ENCODE measurements at places on chromosomes 5 and 9.

GRCh38 chr9:126439402-126439765 is 112.8 kb downstream of the MVB12B start:
- no peak for DNase-seq

GRCh38 chr5:176606032-176606431 is 3.9 kb downstream of the GPRIN1 start:
- DNase-seq: no peak

GRCh38 chr9:26833792-26834191 is 58.8 kb downstream of the CAAP1 start:
- DNase-seq: no peak

GRCh38 chr5:81021951-81022687 is 62.0 kb downstream of the RASGRF2 start:
- no peak for DNase-seq

GRCh38 chr5:54458221-54458620 is 2.7 kb downstream of the HSPB3 start:
- no peak for DNase-seq

DNA sequence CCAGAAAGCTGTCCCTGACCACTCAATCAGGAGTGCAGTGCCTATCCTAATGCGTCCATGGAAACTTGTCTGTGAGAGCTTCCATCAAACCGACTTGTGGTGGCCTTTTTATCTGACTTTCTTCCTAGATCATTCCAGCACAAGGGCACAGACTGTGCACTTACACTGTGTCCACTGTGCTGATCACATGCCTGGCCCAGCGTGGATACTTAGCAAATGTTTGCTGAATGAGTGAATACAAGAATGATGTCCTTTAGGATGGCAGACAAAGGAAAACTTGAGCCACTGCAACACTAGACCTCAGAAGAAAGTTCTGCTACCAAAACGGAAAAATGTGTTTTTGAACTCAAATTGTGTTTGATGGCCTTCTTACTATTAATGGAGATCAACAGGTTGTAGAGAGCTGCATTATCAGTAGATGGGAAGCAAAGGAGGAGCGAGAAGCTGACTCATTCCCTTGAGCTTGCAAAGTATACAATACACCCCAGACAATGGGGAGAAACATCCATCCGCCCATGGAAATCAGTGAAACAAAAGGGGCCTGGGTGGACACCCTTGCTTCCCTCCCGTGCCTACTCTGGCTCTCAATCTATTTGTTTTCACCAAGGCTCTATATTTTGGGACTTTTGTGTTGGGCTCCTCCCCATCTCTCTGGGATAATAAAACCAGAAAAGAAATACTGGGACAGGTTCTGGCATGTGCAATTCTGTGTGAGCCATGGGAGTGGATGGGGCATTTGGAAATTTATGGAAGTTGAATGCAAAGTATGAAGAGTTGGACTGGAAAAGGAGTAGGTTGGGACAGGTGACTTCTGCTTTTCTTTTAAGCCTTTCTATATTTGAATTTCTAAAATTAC is 76.2 kb upstream of the ZFAND5 start:
- no peak for DNase-seq

- DNase-seq: no peak
These were observed 201.1 kb downstream of the TENT4A start for GRCh38 chr5:6914347-6914746.

DNA sequence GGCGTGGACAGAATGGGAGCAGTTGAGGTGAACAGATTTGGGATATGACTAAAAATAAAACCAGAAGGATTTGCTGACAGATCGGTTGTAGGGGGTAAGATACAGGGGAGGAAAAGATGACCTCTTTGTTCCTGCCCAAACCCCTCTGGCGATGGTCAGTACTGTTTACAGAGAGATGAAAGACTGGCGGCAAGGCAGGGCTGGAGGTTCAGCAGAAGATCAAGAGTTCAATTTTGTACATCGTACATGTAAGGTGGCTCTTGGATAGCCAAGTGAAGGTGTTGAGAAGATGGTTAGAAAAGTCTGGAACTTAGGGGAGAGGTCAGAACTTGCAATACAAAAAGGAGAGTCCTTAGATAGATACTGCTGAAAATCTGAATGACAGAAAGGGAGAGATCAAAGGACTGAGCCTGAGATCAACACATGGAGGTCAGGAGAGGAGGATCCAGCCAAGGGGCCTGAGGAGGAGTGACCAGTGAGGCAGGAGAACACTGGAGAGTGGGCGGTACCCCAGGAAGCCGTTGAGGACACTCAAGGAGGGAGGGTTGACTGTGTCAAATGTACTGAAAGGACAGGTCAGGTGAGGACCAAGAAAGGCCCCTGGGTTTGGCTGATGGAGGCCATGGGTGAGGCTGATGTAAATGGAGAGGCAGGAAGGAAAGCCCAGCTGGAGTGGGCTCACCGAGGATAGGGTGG is 7.1 kb downstream of the IL4 start:
- DNase-seq: no peak

GRCh38 chr9:4803670-4804530 is 11.2 kb downstream of the RCL1 start:
- no peak for DNase-seq

GRCh38 chr9:131747352-131747751 is 7.5 kb upstream of the RAPGEF1 start:
- peak; percentile 45 for DNase-seq

- no peak for DNase-seq
These were observed 58.0 kb upstream of the UBAC1 start for GRCh38 chr9:136019041-136019680.

- no peak for DNase-seq
These were observed 13.7 kb downstream of the SMC2 start for GRCh38 chr9:104107799-104108198.

- DNase-seq: peak; percentile 22
These were observed 44.0 kb downstream of the ROR2 start for GRCh38 chr9:91905991-91906469.

DNA sequence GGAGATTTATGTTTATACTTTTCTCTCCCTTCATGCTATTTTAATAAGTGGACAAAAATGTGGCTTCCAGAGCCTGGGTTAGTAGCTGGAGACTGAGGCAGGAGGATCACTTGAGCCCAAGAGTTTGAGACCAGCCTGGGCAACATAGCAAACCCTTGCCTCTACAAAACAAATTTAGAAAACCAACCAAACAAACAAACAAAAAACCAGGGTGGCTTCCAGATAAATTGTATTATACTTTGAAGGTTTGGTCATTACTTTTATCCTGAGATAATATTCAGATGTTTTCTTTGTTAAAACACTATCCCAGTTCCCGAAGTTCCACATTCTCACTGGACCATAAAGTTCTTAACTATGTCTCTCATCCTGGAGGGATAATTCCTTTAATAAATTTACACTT is 46.0 kb downstream of the ALDH1A1 start:
- DNase-seq: no peak

DNA sequence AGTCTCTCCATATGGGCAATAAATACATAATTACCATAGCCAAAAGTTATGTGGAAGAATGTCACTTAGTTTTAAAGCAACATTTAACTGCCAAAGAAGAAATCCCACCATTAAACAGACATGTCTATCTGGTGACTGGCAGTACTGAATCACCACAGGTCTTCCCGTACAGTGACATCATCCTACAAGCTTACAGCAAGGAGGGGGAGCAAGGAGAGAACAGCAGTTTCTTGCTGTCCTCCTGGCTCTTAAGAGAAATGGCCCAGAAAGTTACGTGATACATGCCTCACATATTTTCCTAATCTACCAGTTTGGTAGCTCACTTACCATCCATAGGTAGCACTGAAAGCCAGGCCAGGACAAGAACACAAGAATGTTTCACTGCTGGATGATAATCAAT is 671.0 kb downstream of the DMRTA1 start:
- DNase-seq: no peak

DNA sequence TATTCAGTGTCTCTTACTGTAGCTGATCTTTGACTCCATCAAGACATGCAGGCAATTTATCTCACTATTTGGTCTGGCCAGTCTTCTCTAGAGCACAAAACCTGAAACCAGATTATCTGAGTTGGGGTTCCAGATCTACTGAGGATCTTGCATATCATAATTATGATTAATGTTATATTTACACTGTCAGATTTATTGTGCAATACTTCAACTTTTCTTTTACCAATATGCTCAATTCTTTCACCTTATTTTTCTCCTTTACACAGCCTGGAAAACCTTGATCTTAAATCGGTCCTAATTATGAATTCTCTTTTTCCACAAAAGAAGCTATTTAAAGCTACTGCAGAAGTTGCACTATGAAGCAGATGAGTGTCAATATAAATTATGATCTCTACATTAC is 140.1 kb downstream of the ST8SIA4 start:
- no peak for DNase-seq

DNA sequence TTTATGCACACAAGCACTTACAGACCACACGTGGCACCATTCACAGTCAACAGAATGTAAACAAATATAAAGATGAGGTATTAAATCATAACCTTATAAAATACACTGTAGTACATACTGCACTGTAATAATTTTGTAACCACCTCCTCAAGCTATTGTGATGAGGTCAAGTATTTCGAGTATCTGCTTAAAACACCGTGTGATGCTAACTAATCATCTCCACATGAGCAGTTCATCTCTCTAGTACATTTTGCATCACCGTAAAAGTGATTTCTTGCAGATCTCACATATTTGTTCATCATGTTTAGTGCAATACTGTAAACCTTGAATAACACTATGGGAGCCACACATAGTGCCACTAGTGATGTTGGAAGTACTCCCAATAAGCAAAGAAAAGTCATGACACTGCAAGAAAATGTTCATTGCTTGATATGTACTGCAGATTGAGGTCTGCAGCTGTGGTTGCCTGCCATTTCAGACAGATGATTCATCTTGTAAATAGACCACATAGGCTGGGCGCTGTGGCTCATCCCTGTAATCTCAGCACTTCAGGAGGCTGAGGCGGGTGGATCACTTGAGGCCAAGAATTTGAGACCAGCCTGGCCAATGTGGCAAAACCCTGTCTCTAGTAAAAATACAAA is 44.3 kb downstream of the FOXB2 start:
- DNase-seq: no peak

DNA sequence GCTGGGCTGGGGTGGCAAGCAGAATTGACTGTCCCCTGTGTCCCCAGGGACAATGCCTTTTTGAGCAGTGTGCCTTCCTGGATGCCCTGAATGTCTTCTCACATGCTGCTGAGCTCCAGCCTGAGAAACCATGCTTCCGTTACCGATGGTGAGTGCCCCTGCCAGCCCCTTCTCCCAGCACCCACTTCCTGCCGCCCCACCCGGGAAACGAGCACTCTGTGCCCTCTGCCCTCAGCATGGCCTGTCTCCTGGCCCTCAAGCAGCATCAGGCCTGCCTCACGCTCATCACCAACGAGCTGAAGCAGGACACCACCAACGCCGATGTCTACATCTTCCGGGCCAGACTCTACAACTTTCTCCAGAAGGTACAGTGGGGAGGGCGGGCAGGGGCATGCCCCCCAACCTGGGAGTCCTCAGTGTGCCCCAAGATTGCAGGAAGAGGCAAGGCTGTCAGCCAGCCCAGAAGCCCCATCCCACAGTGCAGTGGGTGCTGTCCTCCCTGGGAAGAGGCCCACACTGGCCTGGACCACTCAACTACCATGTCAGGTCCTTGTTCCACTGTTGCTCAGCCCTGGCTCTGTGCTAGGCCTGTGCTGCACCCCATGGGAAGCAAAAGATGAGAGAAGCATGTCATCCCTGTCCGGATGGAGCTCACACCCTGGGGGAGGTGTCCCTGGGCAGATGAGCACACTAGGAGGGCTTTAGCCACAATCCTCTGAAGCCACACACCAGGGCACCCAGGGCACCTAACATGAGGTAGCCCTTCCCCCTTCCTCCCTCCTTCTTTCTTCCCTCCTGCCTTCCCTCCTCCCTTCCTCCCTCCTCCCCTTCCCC is 4.4 kb downstream of the TTC16 start:
- no peak for DNase-seq

GRCh38 chr9:82912645-82913044 is 150.3 kb downstream of the RASEF start:
- no peak for DNase-seq

DNA sequence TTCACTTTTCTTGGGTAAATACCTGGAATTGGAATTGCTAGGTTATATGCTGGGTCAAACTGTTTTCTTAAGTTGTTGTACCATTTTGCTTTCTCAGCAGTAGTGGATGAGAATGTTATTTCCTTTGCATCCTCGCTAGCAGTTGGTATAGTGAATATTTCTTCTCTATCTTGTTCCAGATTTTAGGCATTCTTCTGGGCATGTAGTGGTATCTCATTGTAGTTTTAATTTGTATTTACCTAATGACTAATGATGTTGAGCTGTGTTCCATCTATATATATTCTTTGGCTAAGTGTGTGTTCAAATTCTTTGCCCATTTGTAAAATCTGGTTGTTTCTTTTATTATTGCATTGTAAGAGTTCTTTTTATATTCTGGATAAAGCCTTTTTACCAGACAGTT is 333.3 kb downstream of the MAT2B start:
- DNase-seq: no peak

DNA sequence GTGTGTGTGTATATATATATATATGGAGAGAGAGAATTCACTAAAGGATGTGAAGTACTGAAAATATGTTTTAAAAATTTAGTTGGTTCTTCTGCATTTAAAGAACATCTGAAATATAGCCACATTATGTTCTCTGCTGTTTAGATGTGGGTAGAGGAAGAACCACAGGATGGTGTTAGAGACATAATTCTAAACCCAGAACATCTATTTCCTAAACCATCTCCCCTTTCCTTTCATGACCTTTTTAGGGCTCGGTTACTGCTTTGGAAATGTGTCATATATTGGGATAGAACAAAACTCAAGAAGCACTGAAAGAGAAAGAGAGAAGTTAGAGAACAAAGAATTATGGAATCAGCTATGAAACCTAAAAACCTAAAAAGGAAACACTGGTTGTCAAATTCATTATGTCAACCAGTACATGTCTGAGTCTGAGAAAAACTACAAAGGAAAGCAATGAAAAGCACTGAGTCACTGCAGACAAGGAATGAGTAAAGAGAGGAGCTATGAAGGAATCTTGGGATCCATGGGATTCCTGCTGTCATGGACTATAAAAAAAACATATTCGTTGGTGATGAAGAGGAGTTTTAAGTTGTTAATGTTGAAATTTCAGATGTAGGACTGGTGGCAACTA is 28.4 kb downstream of the SLC12A2 start:
- DNase-seq: no peak

- no peak for DNase-seq
These were observed 72.1 kb downstream of the LRSAM1 start for GRCh38 chr9:127523312-127523851.

GRCh38 chr9:33131790-33132772 is 35.1 kb downstream of the B4GALT1 start:
- DNase-seq: no peak

DNA sequence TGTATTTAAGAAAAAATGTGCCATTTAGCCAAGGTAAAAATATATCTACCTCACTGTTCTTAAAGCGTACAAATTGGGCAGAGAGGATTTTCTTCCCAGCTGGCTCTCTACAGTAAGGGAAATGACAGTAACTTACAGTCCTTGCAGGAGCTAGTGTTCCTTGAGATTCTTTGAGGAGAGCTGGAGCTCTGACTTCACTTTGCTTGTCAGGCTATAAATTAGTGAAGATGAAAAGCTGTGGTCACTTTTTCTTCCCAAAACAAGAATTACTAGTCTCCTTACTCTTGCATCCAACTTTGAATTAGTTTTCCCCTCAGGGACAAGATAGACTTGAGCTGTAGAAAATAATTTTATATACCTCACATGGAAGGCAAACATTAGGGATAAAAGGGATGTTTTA is 129.9 kb downstream of the ZSWIM6 start:
- DNase-seq: no peak

- DNase-seq: no peak
These were observed 1.9 kb upstream of the GFI1B start for GRCh38 chr9:132976571-132976970.
